Cardiac ventricle fibroblast (primary cell): ENCODE measurements at places on chromosomes 4 and X. TPM values are rescaled to one million over a fixed set of nuclear protein-coding genes. Genes with fewer than 3 reads are reported as not detected.

Gene CC2D2A
- 18.6 and 34.0 TPM in 2 replicates for total RNA-seq

Gene TAF9B
- 9.9 and 14.8 TPM in 2 replicates for total RNA-seq

Gene PSAPL1
- total RNA-seq = under 0.01 TPM in 1 of 2 replicates, not detected in the other

Gene GPR50
- total RNA-seq = not detected in 2 replicates

Gene ZXDA
- total RNA-seq = 6.2 and 6.8 TPM in 2 replicates

Gene RIPPLY1
- not detected in 2 replicates for total RNA-seq

Gene ADGRL3
- total RNA-seq = 1.4 and 2.7 TPM in 2 replicates

Gene CXCL8
- 9.1 and 11.1 TPM in 2 replicates for total RNA-seq

Gene PDCL2
- not detected in 2 replicates for total RNA-seq

Gene MBNL3
- total RNA-seq = 3.7 and 4.2 TPM in 2 replicates

Gene PDE5A
- 7.3 and 8.2 TPM in 2 replicates for total RNA-seq

Gene BMX
- total RNA-seq = 0.15 TPM in 1 of 2 replicates, not detected in the other

Gene VEGFC
- 12.8 and 15.7 TPM in 2 replicates for total RNA-seq

Gene XAGE1A
- total RNA-seq = not detected in 2 replicates

Gene AMBN
- total RNA-seq = not detected in 2 replicates

Gene HTRA3
- 22.4 and 24.6 TPM in 2 replicates for total RNA-seq

Gene STK26
- 2.3 and 4.5 TPM in 2 replicates for total RNA-seq

Gene OR13H1
- total RNA-seq = not detected in 2 replicates

Gene NAP1L2
- total RNA-seq = 0.12 TPM in 1 of 2 replicates, not detected in the other
